Naive thymus-derived CD8-positive, alpha-beta T cell (primary cell): ENCODE measurements at places on chromosomes 11 and 22. TPM values are rescaled to one million over a fixed set of nuclear protein-coding genes. Genes with fewer than 3 reads are reported as not detected.

Gene CSF2RB
- not detected for polyA plus RNA-seq

GRCh38 chr11:83249972-83250593 lies 36.1 kb downstream of the CCDC90B start:
- peak; percentile 32 for DNase-seq
- H3K4me1 ChIP-seq, result peaks cover 1% of the 10 kb centered on the region
- peaks cover 6% of the 10 kb centered on the region for H3K36me3 ChIP-seq

GRCh38 chr11:27233654-27234042 lies 129.4 kb downstream of the CCDC34 start:
- H3K4me3 ChIP-seq, result no peak overlapping the region
- H3K4me1 ChIP-seq, result no peaks in the 10 kb centered on the region
- H3K36me3 ChIP-seq, result no peaks in the 10 kb centered on the region
- DNase-seq, result no peak
- no peak overlapping the region for H3K27ac ChIP-seq
- no peaks in the 10 kb centered on the region for H3K27me3 ChIP-seq

Gene DCDC1
- polyA plus RNA-seq, result 0.29 TPM

GRCh38 chr11:5694642-5695041 lies 5.1 kb downstream of the TRIM22 start:
- DNase-seq, result no peak
- no peaks in the 10 kb centered on the region for H3K27me3 ChIP-seq
- H3K4me3 ChIP-seq, result peak overlapping the region; percentile 44
- H3K36me3 ChIP-seq, result peaks cover 39% of the 10 kb centered on the region
- H3K4me1 ChIP-seq, result peaks cover 41% of the 10 kb centered on the region
